ENCODE measurements at places on chromosomes 3 and 15.

DNA sequence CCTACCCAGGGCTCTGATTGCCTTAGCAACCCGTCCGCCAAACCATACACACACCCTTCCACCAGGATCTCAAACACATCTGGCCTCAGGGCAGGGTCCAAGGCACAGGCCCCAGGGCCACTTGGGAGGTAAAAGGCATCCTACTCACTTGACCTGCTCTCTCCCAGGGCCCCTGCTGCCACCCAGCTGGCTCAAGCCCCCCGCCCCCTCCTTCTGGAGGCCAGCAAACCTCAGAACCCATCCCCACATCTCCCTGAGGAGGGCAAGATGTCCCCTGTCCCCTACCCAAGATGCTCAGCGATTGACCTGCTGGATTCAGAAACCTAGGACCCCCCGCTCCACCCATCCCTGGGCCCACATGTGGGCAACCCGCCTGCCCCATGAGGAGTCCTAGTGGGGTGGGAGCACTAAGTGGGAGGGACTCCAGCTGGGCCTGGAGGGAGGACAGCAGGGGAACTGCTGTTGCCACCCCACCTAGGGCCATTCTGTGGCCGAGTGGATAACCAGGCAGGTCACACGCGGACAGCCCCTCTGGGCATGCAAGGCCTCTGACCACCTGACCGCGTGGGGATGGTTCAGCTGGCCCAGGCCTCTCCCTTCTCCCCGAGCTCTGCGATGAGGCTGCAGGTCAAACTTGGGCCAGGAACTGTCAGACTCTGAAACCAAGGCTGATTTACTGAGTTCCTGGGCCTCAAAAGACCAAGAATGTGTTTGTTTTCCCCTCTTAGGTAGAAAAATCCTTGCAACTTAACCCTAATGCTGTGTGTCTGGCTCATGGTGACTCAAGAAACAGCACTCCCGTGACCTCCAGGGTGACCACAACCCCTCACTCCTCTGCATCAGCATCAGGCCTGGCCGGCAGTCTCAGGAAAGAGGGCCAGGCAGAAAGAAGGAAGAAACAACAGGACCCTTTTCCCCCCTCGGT, 4.2 kb downstream of the MFGE8 start:
- DNase-seq: no peak

- DNase-seq: no peak
Observed at GRCh38 chr3:112459750-112460149, 39.5 kb downstream of the BTLA start.

DNA sequence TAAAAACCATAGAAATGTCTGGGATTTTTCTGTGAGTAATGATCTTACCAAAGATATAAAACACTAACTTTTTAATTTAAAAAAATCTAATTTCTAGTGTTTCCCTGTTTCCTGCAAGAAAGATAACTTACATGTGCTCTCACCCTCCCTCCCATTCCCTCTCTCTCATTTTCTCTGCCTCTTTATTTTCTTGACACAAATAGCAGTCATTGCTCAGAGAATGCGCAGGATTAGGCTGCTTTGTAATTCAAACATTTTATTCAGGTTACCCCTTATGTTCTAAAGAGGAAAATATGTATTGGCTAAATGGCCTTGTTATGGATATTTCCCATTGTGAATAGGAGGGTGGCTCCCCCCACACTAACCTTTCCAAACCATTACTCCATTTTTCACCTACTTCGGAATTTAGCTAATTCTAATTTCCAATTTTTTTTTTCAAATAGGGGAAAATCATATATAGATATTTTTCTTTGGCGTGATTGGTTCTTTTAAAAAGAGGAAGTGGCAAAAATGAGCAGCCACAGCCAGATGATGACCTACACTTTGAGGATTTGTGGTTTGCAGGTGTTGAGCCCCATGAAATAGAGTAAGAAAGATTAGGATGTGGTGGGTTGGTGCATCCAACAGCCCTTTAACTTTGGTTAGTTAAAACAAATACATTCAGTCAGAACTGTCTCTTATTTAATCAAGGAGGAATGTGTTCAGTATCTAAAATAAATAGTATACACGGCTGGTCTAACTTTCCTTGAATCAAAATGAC, 554.4 kb downstream of the IGSF11 start:
- DNase-seq: no peak

GRCh38 chr3:71444028-71444860, 139.3 kb downstream of the FOXP1 start:
- peak; percentile 36 for DNase-seq

GRCh38 chr15:20356911-20357480, 184.6 kb downstream of the GOLGA6L6 start:
- DNase-seq: no peak

- no peak for DNase-seq
Observed at GRCh38 chr3:122898298-122898697, 103.4 kb downstream of the SLC49A4 start.

DNA sequence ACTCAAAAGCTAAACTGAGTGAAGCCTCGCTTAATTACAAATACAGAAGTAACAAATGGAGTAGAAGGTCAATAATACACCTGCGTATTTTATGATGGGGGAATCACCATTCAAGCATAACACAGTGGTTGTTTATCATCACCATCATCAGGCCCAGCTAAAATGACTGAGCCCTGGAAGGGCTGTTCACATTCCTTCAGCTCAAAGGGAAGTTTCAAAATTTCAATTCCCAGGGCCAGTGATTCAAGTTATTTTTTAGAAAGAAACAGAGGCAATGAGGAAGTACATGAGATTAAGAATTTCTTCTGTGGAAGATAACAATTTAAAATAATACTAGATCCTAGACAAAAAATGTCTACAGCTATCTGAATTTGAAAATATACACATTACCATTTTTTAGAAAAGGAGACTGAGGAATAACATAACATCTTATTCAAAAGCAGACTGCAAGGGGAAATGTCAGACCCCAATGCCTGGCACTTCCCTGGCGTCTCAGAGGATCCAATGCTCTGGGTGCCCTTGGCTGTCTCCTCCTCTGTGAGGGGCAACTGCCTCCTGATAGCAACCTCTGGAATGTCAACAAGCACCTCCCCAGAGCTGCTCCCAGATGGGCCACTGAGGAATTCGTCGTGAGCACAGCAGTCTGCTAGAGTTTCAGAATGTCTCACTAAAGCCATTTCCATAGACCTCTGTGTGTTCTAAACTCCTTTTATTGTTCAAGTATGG, 22.8 kb downstream of the EHD4 start:
- DNase-seq: no peak

- no peak for DNase-seq
Observed at GRCh38 chr3:62139957-62140356, 233.4 kb downstream of the FEZF2 start.

GRCh38 chr3:58291671-58292338, 14.2 kb upstream of the RPP14 start:
- DNase-seq: no peak

- DNase-seq: no peak
Observed at GRCh38 chr3:51687431-51688205, 16.6 kb downstream of the TEX264 start.

GRCh38 chr3:44058022-44058867, 183.4 kb upstream of the TOPAZ1 start:
- DNase-seq: peak; percentile 34

- DNase-seq: no peak
Observed at GRCh38 chr3:144361002-144361401, 389.4 kb downstream of the DIPK2A start.

DNA sequence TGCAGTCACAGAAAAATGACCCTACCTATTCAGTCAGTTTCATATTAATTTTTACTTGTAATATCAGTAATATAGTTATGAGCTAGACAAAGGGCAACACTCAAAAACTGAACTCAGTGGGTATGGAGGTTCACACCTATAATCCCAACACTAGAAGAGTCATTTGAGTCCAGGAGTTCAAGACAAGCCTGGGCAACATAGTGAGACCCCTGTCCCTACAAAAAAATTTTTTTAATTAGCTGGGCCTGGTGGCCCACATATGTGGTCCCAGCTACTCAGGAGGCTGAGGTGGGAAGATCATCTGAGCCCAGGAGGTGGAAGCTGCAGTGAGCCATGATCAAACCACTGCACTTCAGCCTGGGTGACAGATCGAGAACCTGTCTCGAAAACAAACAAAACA, 3.1 kb downstream of the TMF1 start:
- no peak for DNase-seq

DNA sequence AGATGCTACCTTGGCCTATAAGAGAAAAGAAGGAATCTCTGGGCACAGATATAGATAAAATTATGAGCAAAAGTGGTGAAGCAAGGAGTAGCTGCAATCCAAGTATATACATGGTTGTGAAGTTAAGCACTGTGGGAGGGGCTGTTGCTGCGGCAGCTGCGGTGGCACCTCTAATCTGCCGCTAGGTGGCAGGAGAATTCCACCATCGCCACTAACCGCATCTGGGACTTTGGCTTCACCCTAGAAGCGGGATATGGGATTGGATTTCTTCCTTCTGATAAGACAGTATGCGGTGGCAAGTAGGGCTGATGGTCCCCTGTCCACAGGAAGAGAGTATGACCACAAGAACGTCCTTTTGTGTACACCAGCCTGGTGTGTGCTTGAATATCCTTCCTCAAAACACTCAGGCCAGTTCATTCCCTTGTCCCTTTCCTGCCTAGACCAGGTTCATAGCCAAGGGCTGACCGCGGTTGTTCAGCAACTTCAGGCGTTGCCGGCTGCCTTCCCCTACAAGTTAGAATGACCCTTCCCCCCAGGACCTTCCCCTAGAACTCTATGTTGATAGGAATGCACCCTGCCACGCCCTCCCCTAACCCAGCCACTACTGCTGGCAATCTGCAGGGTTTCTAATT, 5.1 kb downstream of the MAGEL2 start:
- DNase-seq: peak; percentile 9

DNA sequence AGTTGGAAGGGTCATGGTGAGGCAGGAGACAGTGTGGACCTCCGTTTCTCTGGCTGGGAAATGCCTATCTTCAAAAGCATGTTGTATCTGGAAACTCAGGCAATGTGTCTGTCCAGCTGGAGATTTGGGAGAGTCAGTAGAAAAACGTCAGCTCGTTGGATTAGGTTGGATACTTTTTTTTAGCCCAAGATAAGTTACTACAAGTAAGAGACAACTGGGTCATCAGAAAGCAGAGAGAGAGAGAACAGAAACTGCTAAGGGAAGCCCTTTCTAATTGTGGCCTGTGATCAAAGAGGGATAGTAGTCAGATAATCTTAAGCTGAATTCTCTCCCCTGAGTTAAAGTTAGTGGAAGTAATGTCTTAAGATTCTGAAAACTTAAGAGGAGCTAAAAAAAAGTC, 78.9 kb upstream of the ZNF280D start:
- DNase-seq: no peak

- no peak for DNase-seq
Observed at GRCh38 chr3:10620833-10621082, 115.4 kb upstream of the ATP2B2 start.

DNA sequence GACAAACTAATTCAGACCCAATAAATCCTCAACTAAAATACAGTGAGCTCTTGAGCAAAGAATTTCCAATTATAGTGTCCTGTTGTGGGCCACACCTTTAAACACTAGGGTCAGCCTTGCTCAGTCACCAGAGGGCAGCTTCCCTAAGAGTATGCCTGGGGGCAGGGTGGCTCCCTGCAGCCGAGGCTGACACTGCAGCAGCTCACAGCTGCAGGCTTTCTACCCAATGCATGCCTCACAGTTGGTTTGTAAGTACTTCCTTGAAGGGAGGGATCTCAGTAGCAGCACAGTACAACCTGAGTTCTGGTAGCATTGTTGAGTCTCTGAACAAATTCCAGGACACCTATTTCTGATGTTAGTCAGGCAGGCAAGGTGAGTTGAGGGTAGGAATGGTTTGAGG, 335.6 kb downstream of the TUSC7 start:
- no peak for DNase-seq

DNA sequence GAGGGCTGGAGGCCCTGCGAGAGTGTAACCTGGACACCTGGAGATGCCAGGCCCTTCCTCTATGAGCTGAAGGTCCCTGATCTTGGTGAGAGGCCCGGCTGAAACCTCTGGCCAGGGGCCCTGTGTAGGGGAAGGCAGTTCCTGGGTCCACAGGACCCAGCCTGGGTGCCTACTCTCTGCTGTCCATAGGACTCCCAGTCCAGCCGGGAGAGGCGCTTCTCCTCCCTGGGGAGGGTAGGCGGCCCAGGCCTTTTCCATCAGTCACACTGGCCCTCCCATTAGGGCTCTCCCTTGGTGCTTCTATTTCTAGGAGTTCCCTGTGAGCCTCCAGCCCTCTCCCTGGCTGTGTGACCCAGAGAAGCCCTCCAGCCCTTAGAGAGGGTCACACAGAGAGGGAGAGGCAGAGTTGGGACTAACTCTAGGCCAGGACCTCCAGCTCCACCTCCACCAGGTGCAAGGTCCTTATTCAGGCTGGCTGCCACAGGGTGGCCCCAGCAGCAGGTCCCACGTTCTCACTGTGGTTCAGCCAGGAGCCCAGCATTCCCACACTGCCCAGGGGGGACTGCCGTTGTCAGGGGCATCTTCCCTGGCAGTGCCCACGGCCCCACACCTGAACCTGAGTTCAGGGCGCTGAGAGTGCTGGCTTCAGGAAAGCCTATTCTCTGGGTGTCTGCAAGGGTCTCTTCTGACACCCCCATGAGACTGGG, 146.8 kb downstream of the SMAD6 start:
- no peak for DNase-seq

- DNase-seq: peak; percentile 16
Observed at GRCh38 chr3:130894130-130894985, 474 bp downstream of the ATP2C1 start.

DNA sequence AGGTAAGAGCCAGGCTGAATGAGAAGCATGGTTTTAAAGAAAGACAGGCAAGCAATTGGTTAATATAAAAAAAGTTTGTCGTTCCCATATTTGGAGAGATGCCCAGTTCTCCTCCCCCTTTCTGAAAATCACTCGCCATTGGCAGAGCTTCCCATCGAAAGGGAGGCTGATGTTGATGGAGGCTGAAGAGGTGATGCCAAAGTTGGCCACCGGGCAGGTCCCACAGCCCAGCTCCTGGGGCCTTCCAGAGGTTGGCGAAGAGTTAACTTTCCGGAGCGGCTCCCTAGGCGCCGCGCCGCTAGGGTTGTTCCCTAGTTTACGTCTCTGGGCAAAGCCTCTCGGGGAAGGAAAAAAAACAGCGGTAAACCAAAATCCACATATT, 793 bp downstream of the PCOLCE2 start:
- no peak for DNase-seq

GRCh38 chr15:96338074-96338765, 7.7 kb downstream of the NR2F2 start:
- no peak for DNase-seq

Measured in activated CD4-positive, alpha-beta T cell treated with anti-CD3 and anti-CD28 coated beads, Interleukin-2, amount 50 U/mL, for 4 hours (primary cell).